ENCODE measurements at places on chromosomes 5 and 9. TPM values are rescaled to one million over a fixed set of nuclear protein-coding genes. Genes with fewer than 3 reads are reported as not detected.

- DNase-seq, result no peak
Observed at GRCh38 chr9:101513351-101513750, 20.3 kb upstream of the RNF20 start.

GRCh38 chr5:41067714-41068568 lies 3.2 kb downstream of the MROH2B start:
- DNase-seq, result no peak

Gene ARHGEF37
- 3.9 TPM for total RNA-seq

Gene TAF11L5
- total RNA-seq, result not detected

GRCh38 chr9:131627648-131628458 lies 82.5 kb downstream of the PRRT1B start:
- no peak for DNase-seq

GRCh38 chr9:134707031-134707680 lies 65.6 kb downstream of the COL5A1 start:
- DNase-seq, result no peak

Gene IPO11
- 32.9 TPM for total RNA-seq

GRCh38 chr9:123453831-123454321 lies 97.9 kb downstream of the CRB2 start:
- DNase-seq, result peak; percentile 51

Gene CCDC192
- 0.51 TPM for total RNA-seq

Gene BTNL8
- total RNA-seq, result 0.96 TPM

Gene SPINK6
- not detected for total RNA-seq

All from mesenteric fat pad (tissue), 1 donor.